ENCODE measurements at places on chromosomes 7 and 10.

DNA sequence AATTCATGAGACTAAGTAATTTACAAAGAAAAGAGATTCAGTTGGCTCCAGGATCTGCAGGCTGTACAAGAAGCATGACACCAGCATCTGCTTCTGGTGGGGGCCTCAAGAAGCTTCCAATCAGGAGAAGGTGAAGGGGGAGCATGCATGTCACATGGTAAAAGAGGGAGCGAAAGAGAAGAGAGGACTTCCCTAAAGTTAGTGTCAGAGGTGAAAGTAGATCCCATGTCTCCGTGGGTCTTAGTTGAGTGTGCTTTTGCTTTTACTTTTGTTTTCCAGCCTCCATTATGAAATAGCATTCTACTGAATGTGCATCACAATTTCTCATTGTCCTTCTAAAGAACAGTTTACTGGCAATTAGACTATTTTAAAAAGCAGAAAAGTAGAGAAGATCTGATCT lies 213.6 kb upstream of the FZD1 start:
- no peak overlapping the region for H3K4me3 ChIP-seq
- H3K27ac ChIP-seq = no peak overlapping the region
- no peak for DNase-seq
- H3K36me3 ChIP-seq = no peaks in the 10 kb centered on the region

DNA sequence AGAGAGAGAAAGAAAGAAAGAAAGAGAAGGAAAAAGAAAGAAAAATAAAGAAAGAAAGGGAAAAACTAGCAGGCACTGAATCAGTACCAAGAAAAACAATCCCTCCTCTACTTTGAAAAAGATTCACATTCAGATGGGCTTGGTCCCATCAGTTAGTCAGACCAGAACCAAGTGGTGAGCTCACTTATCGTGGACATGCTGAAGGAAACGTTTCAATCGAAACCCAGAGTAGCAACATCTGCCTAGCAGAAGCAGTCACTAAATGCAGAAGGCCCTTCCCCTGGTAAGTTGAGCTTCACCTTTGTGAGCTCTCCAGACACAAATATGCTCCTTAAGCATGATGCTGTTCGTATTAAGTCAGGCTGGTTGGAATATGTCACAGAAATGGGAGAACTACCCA lies 167.7 kb downstream of the TRIL start:
- H3K4me3 ChIP-seq = no peak overlapping the region
- no peaks in the 10 kb centered on the region for H3K36me3 ChIP-seq
- H3K27me3 ChIP-seq = no peaks in the 10 kb centered on the region
- no peaks in the 10 kb centered on the region for H3K4me1 ChIP-seq

DNA sequence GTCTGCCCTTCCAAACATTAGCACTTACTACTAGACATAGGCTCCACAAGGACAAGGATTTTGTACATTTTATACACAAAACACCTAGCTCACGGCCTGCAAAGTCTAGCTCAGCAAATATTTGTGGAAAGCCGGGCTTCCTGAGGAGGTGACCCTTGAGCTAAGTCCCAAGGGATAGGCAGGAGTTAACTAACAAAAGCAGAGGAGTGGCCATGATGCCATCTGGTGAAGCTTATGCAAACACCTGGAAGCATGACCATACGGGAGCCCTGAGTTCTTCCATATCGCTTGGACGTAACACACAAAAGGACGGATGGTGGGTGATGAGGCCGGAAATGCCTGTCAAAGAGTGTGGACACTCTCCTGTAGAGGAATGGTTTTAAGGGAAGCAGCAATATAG lies 25.9 kb upstream of the YAE1 start:
- no peaks in the 10 kb centered on the region for H3K4me1 ChIP-seq
- H3K27ac ChIP-seq = no peak overlapping the region
- no peak for DNase-seq

DNA sequence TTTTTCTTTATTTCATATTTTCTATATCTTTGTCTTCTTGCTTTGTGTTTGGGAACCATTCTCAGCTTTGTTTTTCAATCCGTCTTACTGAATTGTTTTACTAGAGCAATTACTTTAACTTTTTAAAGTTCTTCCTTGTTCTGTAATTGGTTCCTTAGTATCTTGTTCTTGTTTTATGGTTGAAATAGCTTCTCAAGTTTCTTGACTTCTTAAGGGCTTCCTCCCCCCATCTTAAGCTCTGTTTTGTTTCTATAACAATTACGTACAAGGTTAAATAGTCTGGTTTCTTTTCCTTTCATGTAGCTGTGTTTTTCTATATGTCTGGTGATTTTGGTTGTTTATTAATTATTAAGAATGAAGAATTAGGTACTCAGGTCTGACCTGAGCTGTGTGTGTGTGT lies 158.0 kb downstream of the SDHAF3 start:
- no peaks in the 10 kb centered on the region for H3K4me1 ChIP-seq
- H3K4me3 ChIP-seq = no peak overlapping the region
- no peaks in the 10 kb centered on the region for H3K36me3 ChIP-seq
- no peaks in the 10 kb centered on the region for H3K27me3 ChIP-seq

- no peaks in the 10 kb centered on the region for H3K36me3 ChIP-seq
- H3K4me3 ChIP-seq = no peak overlapping the region
- no peak overlapping the region for H3K27ac ChIP-seq
- H3K27me3 ChIP-seq = no peaks in the 10 kb centered on the region
- no peak for DNase-seq
- H3K4me1 ChIP-seq = no peaks in the 10 kb centered on the region
Observed at GRCh38 chr10:11125004-11125403, 107.3 kb downstream of the CELF2 start.

DNA sequence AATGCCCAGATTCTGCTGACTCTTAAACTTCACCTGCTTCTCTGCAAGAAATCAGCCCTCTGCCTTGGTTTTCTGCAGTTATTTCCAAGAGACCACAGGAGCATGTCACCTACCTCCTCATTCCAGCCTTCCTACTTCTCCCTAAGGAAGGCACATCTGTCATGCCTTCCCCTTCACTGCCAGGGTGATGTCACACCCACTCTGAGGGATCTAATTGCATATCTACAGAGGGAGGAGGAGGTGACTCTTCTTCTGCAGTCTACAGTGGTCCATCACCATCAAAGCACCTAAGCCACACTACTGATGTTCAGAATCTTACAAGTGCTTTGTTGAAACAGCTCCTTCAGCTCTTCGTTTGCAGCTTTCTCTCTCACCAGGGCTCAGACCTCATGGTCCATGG lies 275.5 kb downstream of the FGFR2 start:
- no peak overlapping the region for H3K4me3 ChIP-seq
- H3K27ac ChIP-seq = no peak overlapping the region
- DNase-seq = no peak
- no peaks in the 10 kb centered on the region for H3K36me3 ChIP-seq
- H3K4me1 ChIP-seq = no peaks in the 10 kb centered on the region

DNA sequence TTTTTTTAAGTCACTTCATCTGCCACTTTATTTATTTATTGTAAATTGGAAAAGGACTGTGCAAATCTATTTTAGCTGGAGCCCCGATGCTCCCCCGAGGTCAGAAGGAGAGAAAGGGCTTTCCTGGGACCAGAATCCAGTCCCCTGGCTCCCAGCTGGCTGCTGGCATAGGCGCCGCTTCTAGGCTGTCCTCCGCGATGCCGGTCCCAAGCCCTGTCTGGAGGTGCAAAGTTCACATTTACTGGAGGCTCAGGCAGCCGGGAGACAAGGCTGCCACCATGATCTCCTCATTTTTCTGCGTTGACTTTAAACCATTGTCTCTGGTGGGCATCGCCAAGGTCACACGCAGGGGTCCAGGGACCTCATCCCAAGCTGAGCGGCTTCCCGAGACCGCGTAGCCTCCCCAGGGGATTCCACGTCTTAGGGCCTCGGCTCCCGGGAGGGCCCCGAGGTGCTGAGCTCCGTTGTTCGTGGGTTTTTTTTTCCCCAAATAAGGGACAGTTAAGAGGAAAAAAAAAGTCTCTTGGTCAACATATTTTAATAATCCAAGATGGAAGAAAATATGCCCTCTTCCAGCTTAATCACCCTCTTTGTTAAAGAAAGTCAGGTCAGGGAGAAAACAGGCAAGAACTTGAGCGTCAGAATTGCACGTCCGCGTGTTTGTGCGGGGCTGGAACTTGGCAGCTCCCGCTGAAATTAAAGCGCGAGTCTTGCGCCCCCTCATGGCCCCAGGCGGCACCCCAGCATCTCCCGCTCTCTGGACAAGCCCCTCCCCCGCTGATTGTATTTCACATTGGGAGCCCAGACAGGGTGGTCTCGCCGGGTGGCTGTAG lies 11.9 kb downstream of the RGR start:
- no peak overlapping the region for H3K4me3 ChIP-seq
- H3K27ac ChIP-seq = no peak overlapping the region
- peaks cover 9% of the 10 kb centered on the region for H3K27me3 ChIP-seq
- H3K4me1 ChIP-seq = no peaks in the 10 kb centered on the region
- no peaks in the 10 kb centered on the region for H3K36me3 ChIP-seq

DNA sequence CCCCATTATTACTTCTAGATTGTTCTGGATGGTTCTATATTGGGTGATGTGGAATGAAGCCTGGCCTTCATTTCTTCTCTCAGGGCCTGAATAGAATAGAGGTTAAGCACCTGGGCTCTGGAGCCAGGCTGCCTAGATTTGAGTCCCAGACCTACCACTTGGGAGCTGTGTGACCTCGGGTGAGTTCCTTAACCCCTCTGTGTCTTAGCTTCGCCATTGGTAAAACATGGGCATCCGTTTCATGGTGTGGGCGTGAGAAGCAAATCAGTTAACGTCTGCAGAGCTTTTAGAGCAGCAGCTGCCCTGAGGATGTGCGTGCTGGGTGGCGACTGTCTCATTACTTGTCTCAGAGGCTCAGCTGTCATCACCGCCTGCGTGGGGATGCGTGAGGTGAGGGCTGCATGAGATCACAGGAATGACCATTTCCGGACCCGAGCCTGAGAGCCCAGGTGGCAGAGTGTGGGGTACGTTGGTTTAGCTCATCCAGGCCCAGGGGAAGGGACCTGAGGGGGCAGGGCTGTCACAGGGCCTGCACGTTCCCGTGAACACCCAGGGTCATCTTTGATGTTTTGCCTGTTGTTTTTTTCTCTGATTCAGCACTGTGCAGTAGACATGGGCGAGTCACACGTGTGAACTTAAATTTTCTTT lies 9.7 kb downstream of the AGAP3 start:
- DNase-seq = no peak
- no peaks in the 10 kb centered on the region for H3K27me3 ChIP-seq
- no peak overlapping the region for H3K27ac ChIP-seq
- peaks cover 3% of the 10 kb centered on the region for H3K4me1 ChIP-seq
- H3K4me3 ChIP-seq = no peak overlapping the region
- no peaks in the 10 kb centered on the region for H3K36me3 ChIP-seq

GRCh38 chr10:130627346-130628045 lies 491.3 kb downstream of the GLRX3 start:
- H3K36me3 ChIP-seq = no peaks in the 10 kb centered on the region
- H3K27ac ChIP-seq = no peak overlapping the region
- H3K4me1 ChIP-seq = no peaks in the 10 kb centered on the region
- H3K4me3 ChIP-seq = no peak overlapping the region
- DNase-seq = no peak

- H3K27ac ChIP-seq = no peak overlapping the region
- no peaks in the 10 kb centered on the region for H3K27me3 ChIP-seq
- no peak for DNase-seq
- H3K4me1 ChIP-seq = no peaks in the 10 kb centered on the region
- H3K36me3 ChIP-seq = no peaks in the 10 kb centered on the region
Observed at GRCh38 chr10:63910806-63911205, 389.6 kb downstream of the REEP3 start.

DNA sequence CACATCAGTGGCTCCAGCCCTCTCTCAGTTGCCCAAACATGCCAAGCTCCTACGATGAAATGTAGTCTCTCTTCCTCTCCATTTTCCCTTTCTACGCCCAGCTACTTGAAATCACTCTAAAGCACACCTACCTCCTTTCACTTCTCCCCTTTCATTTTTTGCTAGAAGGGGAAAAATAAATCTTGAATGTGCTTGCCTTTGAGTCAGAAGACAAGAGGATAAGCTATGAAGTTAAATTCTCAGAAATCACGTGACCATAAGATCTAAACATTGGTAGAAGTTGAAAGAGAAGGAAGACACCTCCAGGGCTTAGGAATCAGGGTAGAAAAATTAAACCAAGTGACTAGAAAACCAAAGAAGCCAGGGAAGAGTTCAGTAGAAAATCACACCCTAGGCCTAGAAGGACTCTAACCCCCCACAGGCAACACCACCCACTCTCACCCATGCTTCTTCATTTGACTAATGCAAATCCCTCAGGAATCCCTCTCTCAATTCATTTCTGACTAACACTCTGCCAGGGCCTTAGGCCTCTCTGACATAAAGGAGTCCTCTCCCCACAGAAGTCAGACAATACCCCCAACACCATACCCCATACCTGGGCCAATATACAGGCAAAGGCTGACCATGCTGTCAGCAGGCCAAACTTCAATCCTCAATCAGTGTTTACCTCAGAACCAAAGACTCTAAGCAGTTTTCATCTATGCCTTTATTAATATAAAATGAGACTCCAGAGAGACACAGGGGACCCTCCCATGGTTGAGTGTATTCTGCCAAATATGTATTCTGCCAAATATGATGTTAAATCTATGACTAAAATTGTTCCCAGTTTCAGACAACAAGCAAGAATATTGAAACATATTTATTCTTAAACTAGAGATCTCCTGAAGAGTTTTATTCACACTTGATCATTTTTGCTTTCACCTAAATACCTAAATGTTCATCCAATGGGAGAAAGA lies 84.8 kb downstream of the ELMO1 start:
- no peaks in the 10 kb centered on the region for H3K36me3 ChIP-seq
- H3K4me3 ChIP-seq = no peak overlapping the region
- H3K27ac ChIP-seq = no peak overlapping the region
- no peaks in the 10 kb centered on the region for H3K27me3 ChIP-seq

DNA sequence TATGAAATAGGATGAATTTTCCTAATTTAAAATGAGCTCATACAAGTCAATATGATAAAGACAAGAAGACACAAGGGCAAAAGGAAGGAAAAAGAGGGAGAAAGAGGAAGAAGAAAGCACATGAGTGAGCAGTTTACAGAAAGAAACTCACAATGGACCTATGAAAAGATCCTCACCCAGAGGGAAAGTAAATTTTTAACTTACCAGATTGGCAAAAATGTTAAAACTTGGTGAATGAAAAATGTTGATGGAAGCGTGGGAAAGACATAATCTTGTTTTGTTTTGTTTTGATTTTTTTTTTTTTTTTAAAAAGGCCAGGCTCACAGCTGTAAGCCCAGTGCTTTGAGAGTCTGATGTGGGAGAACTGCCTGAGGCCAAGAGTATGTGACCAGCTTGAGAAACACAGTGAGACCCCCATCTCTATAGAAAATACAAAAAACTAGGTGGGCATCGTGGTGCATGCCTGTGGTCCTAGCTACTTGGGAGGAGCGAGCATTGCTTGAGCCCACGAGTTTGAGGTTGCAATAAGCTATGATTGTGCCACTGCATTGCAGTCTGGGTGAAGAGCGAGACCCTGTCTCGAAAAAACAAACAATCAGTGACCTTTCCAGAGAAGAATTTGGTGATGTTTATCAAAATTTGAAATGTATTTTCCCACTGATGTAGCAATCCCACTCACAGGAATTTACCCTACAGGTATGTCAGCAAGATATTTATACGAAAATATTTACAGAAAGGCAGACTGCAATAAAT lies 152.9 kb upstream of the ASAH2 start:
- no peak overlapping the region for H3K4me3 ChIP-seq
- H3K27ac ChIP-seq = no peak overlapping the region
- no peak for DNase-seq
- no peaks in the 10 kb centered on the region for H3K36me3 ChIP-seq
- no peaks in the 10 kb centered on the region for H3K4me1 ChIP-seq

GRCh38 chr10:22934726-22935125 lies 6.9 kb downstream of the ARMC3 start:
- no peak for DNase-seq
- no peak overlapping the region for H3K27ac ChIP-seq
- no peak overlapping the region for H3K4me3 ChIP-seq
- no peaks in the 10 kb centered on the region for H3K4me1 ChIP-seq
